ENCODE measurements at places on chromosomes 6 and 20. TPM values are rescaled to one million over a fixed set of nuclear protein-coding genes. Genes with fewer than 3 reads are reported as not detected.

The AGPAT1 gene
- total RNA-seq: 80.3 TPM

The NKX2-4 gene
- not detected for total RNA-seq

The NECAB3 gene
- 47.5 TPM for total RNA-seq

The SLC26A8 gene
- total RNA-seq: not detected

The MUC21 gene
- not detected for total RNA-seq

The MYL9 gene
- 83.7 TPM for total RNA-seq

The SOX4 gene
- total RNA-seq: 6.2 TPM

The VSTM2L gene
- 35.2 TPM for total RNA-seq

The HCRTR2 gene
- not detected for total RNA-seq

DNA sequence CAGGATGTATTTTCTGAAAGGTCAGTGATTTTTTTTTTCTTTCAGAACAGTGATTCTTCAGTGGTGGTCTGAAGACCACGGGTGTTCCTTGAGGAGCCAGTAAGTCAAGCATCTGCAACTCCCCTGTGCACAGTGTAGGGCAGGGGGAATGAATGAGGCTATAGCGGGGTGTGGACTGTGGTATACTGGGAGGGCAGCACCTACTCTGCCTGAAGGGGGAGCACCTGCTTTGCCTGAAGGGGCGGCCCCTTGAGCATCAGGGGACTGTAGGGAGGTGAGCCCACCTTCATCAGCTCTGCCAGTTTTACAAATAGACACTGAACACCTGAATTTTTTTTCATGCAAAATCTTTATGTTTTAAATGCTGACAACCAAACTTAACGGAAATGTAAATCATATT is 77.5 kb upstream of the RIPOR2 start:
- no peak for DNase-seq

- no peak for DNase-seq
Measured at GRCh38 chr20:58519940-58520712, 4.9 kb upstream of the APCDD1L start.

DNA sequence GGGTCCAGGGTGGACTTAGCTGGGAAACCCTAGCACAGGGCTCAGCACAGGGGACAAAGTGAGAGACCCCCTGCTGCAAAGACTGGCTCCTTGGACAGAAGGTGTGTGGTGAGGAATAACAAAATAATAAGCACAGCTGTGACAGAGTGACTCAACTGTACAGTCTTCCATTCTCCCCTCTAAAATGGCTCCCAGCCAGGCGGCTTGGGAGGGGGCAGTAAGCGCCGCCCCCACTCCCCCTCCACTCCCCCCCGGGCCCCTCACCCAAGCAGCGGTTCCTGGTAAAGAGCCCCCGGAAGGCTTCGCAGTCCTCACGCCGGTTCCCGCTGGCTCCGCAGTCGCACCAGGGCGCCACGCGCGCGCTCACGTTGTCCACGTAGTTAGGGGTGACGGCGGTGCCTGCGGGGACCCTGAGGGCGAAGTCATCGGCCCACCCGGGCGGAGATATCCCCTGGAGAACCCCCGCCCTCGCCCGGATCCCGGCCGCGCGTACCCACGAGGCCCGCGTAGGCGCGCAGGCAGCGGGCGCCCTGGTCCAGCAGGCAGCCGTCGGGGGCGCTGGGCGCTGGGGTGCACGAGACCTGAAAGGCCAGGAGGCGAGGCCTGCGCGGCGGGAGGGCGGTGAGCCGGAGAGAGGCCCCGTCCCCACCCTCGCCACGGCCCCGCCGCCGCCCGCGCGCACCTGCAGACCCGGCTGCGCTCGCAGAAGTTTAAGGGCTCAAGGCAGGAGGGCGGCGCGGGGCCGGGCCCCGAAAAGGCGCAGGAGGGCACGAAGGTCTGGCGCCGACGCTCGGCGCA is 2.7 kb downstream of the GFRA4 start:
- DNase-seq: no peak

DNA sequence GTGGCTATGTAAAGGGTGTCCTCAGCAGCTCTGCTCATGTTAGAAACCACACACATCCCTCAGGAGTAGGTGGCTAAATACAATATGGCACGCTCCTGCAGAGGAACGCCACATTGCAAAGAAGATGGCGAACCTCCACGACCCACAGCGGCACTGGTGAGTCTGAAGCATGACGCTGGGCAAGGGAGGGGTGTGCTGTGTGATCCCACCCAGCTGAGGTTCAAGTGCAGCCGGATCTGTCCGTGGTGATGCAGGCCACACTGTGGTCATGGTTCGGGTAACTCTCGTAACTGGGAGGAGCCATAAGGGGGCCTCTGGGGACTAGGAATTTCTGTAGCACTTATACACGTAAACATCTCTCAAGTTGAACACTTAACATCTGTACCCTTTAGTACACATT is 23.4 kb upstream of the APMAP start:
- no peak for DNase-seq

GRCh38 chr6:70396163-70396562 is 17.1 kb upstream of the FAM135A start:
- DNase-seq: no peak

DNA sequence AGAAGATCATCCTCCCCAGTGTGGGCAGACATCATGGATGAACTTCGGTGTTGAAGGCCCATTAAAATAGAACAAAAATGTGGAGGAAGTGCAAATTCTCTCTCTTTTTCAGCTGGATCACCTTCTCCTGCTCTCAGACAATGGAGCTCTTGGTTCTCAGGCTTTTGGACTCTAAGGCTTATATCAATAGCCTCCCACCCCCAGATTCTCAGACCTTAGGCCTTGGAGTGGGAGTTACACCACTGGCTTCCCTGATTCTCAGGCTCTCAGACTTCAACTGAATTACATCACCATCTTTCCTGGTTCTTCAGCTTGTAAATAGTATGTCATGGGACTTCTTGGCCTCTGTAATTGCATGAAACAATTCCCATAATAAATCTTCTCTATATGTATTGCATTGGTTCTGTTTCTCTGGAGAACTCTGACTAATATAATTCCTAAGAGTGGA is 36.6 kb downstream of the NSFL1C start:
- peak; percentile 23 for DNase-seq

- peak; percentile 86 for DNase-seq
Measured at GRCh38 chr20:11261533-11262000, 587.8 kb upstream of the JAG1 start.

DNA sequence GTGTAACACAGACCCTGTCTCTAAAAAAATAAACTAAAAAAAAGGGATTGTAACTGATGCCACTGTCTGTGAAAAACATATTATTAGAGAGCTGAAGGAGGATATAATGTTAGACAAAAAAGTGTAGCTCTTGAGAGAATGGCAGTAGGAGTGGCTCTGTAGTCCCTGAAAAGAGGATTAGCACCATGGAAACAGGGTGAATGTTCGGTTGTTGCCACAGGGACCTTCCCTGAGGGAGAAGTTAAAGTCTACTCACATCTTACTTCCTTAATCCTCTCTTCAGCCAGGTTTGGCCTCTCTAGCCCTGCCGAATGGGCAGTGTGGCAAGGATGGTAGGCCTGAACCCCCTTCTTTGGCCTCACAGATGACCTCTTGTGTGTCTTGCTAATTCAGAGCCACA is 12.1 kb downstream of the SCAND1 start:
- DNase-seq: no peak

DNA sequence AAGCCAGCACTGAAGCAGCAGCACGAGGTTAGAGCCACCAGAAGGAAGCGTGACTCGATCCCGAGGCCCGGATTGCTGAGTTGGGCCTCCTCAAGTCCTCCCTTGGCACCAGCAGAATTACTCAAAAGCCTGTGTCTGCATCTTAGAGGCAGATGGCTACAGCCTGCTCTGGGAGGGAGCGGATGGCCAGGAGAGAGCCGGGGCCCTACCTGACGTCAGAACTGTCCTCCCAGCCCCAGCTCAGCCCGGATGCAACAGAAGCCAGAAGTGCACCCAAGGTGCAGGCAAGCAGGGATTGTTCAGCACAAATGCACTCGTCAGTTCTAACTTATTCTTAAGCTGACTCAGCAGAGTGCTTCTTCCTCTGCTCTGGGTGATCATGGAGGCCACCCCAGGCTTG is 155.5 kb upstream of the RPS6KA2 start:
- no peak for DNase-seq

GRCh38 chr6:70312165-70312745 is 9.4 kb upstream of the COL9A1 start:
- DNase-seq: peak; percentile 92

DNA sequence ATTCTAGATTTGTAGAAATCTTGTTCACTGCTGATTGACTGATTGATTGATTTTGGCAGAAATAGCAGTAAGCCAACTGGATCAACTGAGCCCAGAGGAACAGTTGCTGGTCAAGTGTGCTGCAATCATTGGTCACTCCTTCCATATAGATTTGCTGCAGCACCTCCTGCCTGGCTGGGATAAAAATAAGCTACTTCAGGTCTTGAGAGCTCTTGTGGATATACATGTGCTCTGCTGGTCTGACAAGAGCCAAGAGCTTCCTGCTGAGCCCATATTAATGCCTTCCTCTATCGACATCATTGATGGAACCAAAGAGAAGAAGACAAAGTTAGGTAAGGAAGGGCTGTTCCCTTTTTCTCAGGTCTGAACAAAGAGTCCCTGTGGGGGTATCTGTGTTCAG is 31.2 kb downstream of the TREML1 start:
- no peak for DNase-seq

GRCh38 chr6:44135875-44136274 is 8.5 kb downstream of the TMEM63B start:
- no peak for DNase-seq

DNA sequence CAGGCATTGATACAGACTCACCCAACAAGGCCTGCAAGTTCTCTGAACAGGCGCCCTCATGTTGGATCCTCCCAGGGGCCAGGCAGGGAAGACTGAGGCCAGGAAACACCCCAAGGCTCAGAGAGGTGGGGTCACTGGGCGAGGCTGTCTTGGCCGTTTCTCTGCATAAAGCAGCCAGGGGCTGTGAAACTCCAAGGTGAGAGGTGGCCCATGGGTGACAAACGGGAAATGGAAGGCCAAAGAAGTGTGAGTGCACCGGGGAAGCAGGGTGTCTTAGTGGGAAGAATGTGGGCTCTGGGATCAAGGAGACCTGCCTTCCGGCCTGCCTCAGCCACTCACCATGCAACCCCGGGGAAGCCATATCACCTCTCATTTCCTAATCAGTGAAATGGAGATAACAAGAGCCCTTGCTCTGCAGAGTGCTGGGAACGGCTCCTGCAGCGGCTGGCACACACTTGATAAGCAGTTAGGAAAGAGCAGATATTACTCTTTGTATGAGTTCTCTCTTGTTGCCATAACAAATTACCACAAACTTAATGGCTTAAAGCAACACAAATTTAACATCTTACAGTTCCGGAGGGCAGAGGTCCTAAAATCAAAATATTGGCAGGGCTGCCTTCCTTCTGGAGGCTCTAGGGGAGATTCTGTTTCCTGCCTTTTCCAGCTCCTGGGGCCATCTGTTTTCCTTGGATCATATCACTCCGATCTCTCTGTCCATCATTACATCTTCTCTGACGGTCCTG is 168.6 kb downstream of the NFATC2 start:
- no peak for DNase-seq

- no peak for DNase-seq
Measured at GRCh38 chr6:166009385-166010031, 158.1 kb downstream of the TBXT start.

- DNase-seq: no peak
Measured at GRCh38 chr6:53985366-53985765, 125.9 kb upstream of the MLIP start.

- DNase-seq: peak; percentile 62
Measured at GRCh38 chr6:129677620-129678325, 32.2 kb downstream of the ARHGAP18 start.

GRCh38 chr6:125129354-125129753 is 24.2 kb upstream of the TPD52L1 start:
- DNase-seq: peak; percentile 81

- DNase-seq: no peak
Measured at GRCh38 chr20:1832634-1833033, 62.6 kb upstream of the SIRPA start.

DNA sequence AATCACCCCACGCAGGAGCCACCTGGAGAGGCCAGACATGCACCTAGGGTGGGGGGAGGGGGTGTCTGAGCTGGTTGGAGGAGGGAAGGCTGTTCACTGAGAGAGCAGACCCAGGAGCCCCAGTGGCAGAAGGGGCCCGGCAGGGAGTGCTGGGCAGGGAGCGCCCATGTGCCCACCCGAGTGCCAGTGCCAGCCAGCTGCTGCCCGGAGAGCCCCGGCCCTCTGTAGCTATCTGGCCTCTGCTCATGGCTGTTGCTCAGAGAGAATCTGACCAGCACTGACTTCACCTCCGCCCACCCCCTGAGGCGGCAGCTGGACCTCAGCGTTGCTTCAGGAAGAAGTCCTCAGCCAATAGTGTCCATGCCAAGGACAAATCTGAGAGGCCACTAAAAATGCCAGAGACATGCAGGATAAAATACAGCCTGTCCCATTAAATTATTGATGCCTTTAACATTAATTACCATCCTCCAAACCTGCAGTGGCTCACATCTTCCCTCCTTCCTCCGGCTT is 22.8 kb downstream of the SLC17A9 start:
- DNase-seq: no peak

- DNase-seq: no peak
Measured at GRCh38 chr6:50849796-50850180, 31.1 kb downstream of the TFAP2B start.

DNA sequence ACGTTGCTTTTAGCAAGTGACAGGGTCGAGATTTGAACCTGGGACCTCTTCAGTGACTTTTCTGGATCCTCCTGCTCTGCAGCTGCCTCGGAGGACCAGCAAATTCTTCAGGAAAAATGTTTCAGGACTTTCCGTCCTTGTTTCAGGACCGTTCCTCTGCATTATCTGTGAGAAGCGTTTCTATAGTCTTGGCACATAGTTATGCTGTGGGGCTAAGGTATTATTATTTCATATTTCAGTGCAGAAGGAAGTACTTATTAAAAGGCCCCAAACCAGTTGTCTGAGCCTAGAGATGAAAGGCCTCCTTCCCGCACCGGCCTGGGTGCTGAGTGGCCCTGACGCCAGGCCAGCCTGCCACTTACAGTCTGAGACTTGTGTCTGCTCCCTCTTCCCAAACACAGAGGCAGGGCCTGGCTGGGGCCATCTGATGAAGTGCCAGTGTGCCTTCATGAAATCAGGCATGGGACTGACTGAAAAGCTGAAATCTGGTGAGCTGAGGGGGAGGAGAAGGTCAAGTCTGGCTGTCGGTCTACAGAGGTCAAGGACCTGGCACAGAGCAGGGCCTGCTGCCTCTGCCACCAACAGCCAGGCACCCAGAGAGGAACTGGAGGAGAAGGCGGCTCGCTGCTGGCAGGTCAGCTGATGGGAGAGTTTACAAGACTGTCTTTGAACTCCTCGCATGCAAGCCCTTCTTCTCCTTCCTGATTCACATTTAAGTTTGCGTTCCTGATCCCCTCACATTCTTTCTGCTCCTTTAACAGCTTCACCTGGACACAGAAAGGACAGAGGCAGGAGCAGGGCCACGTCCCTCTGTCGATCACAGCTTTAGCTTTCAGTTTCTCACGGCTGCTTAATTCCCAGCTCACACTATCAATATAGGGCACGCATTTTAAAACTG is 8.9 kb upstream of the QKI start:
- DNase-seq: no peak

DNA sequence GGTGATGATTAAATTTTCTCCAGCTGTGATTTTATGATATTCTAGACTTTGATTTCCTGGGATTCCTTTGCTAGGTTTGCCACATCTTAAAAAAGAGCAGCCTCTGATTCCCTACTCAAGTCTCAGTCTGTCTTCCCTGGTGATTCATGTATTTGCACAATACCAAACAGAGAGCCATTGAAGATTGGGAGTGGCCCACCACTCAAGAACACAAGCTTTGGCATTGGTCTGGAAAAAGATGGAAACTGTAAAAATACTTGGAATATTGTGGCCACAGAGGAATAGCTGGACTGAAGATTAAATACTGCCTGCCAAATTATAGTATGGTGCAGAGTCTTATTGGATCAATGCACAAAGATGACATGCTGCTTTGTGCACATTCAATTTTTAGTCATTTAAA is 32.9 kb downstream of the PTCHD4 start:
- DNase-seq: peak; percentile 35

Measured in LHCN-M2 (cell line).